ENCODE measurements at places on chromosomes 1 and 21.

DNA sequence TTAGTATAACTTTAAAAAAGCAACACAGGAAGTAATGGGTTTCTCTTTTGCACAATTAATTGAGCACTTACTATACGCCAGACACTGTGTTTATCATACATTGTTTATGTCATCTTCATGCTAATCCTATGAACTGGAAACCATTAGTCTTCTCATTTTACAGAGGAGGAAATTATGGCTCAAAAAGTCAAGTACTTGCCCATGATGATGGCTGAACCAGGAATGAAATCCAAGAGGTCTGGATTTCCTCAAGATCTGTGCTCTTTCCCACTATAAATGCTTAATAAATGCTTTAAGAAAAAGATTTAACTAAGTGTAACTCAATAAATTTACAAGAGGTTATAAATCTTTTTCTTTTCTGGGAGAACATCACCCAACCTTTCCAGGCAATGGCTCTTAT lies 303.7 kb upstream of the RRP15 start:
- DNase-seq = no peak

DNA sequence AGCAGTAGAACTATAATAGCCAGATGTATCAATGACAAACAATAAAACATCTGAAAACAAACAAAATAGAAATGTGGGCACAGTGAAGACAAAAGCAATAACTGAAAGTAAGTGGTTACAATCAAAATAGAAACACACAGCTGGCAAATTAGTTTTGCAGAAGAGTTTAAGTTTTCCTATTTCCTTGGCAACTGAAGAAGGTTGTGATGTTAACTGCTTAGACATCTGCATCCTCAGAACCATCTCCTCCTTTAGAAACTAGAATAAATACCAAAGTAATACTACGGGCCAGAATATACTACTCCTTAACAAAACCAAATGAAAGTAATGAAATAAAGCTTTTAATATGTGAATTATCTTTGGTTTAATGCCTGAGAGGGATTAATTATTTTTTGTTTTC lies 605.5 kb downstream of the LTN1 start:
- DNase-seq = no peak

GRCh38 chr21:14591882-14592281 lies 45.8 kb upstream of the SAMSN1 start:
- DNase-seq = peak; percentile 99

- no peak for DNase-seq
These were observed 374.9 kb downstream of the NTNG1 start for GRCh38 chr1:107515702-107516101.

DNA sequence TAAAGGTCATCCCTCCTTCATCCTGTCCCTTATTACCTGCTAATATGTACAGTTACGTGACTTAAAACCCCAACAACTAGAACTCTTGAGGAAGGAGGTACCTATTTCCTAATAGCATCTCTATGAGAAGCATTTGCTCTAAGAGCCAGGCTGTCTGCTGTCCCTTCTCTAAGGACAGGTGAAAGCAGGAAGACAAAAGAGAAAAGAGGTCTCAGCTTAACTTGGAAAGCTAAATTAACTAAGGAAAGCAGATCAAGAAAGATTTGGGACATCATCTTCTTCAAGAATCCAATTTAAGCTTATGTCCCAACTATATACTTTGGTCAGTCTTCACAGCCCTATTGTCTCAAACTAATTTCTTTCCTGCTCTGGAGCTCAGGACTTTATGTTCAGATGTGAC lies 2.9 kb downstream of the EGLN1 start:
- no peak for DNase-seq

DNA sequence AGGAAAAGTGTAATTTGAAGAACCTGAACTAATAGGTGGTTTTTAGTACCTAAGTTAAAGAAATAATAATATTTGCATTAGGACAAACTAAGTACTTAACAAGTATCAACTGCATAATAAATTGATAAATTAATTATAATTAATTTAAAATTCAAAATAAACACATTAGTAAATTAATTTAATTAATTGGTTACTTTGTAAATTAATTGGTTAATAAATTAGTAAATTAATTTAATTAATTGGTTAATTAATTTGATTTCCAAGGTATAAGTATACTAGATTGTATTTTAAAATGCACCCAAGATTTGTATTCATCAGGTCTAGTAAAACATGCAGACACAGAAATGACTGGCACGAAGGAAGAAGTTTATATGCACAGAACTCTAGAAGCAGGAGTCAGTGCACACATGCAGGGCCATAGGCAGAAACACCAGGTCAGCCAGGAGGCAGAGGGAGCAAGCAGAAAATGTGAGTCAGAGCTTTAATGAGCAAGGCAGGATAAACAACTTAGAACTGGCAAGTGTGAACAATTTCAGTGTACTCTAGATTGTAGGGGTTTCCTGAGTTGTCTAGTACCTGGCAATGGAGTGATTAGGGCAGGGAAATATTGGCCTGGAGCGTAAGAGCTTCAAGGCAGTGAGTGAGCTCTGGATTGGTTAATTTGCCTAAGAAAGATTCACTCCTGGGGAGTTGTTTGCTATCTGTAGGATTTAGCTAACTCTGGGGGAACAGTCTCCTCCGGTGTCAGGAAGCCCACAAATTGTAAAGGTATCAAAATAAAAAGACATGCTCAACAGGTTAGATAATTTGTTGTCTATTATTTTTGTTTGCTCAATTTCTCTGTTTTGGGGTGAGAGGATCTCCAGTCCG lies 665.7 kb downstream of the MRPL39 start:
- DNase-seq = no peak

GRCh38 chr21:41010101-41010435 lies 157.9 kb upstream of the BACE2 start:
- no peak for DNase-seq

GRCh38 chr1:39214714-39214997 lies 10.2 kb downstream of the MACF1 start:
- DNase-seq = no peak

DNA sequence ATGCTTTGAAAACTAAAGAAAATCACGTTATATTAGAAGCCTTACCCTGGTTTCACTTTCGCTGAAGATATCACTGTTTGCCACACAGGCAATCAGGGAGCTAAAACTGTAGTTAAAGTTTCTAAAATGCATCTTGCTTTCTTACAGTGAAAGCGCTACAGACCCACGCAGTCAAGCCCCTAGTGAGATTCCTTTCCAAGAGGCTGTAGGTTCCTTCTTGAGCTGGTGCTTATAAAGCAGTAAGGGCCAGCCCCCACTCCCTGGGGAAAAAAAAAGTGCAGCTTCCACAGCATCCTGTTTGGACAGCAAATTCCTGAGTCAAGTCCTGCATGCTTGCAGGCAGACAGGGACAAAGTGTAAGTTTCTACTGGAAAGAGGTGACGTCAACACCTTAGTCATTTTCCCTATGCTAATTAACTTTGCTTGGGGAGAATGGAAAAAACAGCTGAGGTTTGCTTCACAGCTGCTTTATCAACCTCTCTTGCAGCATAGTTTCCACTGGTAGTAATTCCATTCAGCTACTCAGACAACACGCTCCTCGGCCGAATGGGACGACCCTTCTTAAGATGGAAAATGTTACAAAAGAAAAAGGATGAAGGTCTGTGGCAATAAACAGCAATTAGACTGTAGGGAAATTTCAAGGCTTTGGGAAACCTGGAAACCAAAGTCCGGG lies 14.7 kb upstream of the KCNE1 start:
- DNase-seq = peak; percentile 92

DNA sequence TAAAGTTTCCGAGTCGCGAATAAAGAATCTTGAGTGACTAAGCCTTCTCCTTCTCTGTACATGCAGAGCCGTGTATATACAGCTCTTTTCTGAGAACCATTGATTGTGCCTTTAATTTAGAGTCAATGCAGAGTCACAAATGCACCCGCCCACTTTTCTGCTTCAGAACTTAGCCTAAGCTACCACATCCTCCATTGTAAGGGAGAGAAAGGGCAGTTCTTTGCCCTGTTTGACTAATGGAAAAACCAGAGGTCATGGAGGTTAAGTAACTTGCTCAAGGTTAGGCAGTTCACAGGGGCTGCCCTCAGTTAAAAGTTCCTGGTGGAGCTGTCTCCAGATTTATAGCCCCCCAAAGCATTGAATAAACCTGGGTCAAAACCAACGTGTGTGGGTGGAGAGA lies 139.6 kb downstream of the TOMM20 start:
- no peak for DNase-seq

DNA sequence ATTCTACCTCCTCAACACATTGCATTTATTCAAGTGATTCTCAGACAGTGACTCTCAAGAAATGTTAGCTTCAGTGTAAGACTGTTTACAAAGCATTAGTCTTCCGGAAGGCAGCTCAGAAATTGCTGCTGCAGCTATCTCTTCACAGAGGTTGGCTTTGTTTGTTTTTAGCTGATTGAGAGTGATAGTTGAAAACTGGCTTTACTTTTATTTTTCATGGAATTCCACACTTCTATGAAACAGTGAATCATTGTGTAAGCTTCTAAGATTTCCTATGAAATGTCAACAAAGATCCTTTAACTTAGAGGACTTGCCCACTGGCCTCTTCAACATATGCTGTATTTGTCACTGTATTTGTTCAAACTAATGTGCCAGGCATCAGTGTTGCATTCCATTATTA lies 121.3 kb downstream of the TNNI3K start:
- DNase-seq = no peak

- peak; percentile 71 for DNase-seq
These were observed 14.3 kb upstream of the SPEN start for GRCh38 chr1:15833069-15833679.

GRCh38 chr21:43758111-43758641 lies 17.9 kb downstream of the CSTB start:
- DNase-seq = peak; percentile 87

GRCh38 chr1:29249170-29249691 lies 12.9 kb downstream of the PTPRU start:
- DNase-seq = no peak

DNA sequence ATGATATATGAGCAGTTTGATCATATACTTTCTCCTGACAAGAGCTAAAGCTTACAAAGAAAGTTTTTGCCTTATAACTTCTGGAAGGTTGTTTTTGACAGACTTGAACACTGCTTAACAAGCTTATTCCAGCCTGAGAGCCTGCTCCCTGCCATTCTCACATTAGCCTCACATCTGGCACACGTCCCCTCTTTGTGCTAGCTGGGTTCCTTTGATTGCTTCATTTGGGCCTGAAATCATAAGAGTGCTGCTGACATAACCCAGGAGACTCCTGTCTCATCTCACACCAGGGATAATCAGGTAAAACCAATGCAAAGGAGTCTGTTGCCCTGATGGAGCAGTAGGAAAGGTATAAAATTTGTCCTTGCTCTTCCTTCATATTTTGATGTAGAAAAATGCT lies 1411.7 kb upstream of the B3GALT2 start:
- DNase-seq = no peak

DNA sequence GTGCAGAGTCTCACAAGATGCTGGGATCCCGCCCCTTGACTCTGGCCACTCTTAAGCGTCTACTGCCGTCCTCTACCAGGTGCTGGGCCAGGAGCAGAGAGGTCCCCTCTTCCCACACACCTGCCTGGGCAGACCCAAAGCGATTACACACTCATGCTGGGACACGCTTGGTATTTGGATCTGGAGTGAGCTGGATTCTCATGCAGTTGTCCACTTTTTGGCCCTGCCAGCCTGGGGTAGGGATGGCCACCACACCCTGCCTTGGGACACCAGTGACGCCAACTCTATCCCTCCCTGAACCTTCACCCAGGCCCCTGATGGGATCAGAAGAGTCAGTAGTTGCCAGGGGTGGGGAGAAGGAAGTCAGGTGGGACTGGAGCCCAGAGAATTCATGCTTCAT lies 28.6 kb downstream of the ITPKB start:
- no peak for DNase-seq

DNA sequence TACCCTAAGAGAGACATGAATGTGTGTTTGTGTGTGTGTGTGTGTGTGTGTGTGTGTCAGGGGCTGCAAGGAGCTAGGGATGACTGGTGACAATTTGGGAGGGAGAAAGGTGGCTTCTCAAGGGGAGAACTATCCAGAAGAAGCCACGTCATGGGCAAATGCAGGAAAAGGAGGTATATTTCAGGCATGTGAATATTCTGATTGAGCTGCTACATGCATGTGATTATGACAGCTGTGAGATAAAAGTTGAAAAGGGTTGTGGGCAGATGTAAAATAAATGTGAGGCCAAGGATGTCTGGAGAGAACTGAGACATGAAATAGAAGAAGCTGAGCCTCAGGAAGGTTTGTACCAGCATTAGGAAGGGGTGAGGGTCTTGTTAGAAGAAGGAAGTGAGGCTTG lies 4.5 kb downstream of the CYP4A11 start:
- DNase-seq = no peak

DNA sequence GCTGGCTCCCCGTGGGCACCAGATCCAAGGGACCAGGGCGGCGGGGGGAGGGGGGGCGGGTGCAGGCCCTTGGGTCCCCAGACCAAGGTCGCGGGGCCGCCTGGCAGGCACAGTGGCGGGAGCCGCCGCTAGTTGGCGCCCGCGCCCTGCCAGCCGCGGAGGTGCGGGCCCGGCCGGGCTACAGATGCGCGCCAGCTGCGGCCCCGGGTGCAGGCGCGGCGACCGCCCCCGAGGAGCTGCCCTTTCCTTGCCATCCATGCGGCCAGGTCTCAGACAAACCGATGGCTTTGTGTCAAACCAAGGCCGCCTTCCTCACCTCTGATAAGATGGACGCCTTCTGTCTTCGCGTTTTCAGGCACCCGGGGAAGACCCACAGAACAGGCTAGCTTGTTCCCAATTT lies 2.2 kb upstream of the RUNX3 start:
- peak; percentile 47 for DNase-seq

DNA sequence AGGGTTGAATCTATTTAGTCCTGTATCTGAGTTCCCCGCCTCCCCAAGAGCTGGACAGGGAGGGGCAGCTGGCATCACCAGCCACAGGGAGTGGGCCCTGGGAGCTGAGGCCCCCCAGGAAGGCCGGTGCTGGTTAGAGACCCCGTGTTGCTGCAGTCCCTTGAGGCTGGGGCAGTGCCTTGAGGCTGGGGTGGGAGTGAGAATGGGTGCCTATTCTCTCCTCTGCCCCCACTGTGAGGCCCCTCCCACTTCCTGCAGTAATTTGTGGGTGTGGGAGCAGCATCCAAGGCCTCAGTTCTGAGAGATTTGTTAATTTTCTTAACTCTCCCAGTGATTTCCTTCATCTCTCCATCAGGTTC lies 2.5 kb upstream of the TRAPPC3 start:
- DNase-seq = peak; percentile 53

- no peak for DNase-seq
These were observed 92.1 kb upstream of the POU3F1 start for GRCh38 chr1:38138498-38139233.

DNA sequence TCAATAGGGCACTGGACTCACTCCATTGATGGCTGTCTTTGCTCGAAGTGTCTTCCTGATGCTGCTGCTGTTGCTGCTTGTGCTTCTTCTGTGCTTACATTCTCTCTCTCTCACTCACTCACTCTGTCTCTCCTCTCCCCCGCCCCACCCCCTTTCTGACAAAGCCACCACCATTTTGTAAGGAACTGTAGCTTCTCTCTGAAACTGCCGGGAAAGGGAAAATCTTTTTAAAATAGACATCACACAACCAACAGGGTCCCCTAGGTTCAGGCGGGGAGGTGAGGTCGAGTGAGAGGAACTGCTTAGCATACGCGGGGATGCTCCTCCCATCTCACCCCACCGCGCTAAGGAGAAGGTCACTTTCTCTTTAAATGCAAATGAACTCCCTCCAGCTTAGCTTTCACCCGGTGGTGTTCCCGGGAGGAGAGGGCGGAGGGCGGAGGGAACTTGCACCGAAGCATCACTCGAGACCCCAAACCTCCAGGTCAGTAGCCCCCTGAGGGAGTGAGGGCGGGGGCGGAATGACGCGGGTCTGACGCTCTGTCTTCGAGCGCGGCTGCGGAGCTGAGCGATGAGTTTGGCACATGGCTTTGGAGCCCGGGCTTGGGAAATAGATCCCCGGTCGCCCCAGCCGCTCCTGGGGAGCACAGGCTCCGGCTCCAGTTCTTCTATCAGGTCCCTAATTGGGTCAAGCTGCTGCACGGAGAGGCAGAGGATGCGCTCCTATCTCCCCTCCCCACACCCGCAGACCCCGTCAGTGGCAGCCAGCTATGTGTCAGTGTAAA lies at the start of gene CCDC28B:
CCDC28B (plus strand) TSS at position 370 of the 785 bp plus-strand sequence. CDS start 1,341 bp downstream, outside the sequence.
- DNase-seq = peak; percentile 30
